WTC11 (cell line): ENCODE measurements at places on chromosomes 5 and 9.
A peak's percentile ranks its signal among the peaks of the same experiment; 100 is the strongest.

GRCh38 chr5:82403026-82403425 lies 124.9 kb upstream of the RPS23 start:
- H3K4me3 ChIP-seq = no peak overlapping the region
- H3K36me3 ChIP-seq = peaks cover 13% of the 10 kb centered on the region
- peaks cover 34% of the 10 kb centered on the region for H3K4me1 ChIP-seq
- DNase-seq = no peak

DNA sequence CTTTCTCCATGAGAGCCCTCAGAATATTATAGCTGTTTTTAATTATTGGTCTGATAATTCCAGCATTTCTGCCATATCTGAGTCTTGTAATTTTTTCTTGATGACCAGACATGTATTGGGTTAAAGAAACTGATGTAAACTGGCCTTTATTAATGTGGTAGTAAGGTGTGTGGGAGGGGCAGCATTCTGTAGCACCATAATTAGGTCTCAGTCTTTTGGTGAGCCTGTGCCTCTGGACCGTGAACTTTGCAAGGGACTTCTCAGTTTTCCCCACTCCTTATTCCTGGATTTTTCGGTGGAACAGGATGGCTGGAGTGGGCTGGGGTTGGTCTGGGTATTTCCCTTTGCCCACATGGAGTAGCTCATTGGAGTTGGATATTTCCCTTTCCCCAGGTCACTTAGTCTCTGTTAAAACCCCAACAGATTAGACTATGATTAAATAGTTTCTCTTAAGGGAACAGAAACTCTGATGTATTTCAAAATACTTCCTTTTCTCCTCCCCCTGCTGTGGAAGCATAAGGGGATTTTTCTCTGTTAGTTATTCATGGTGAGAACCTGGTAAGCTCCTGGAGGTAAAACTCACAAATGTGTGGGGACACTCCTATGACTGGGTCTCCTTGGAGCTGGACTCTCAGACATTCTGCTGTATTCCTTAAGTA lies 52.4 kb downstream of the FSD1L start:
- H3K4me1 ChIP-seq = peaks cover 6% of the 10 kb centered on the region
- H3K36me3 ChIP-seq = peaks cover 15% of the 10 kb centered on the region
- no peak overlapping the region for H3K4me3 ChIP-seq
- H3K27me3 ChIP-seq = no peaks in the 10 kb centered on the region
- DNase-seq = no peak
- H3K27ac ChIP-seq = no peak overlapping the region

GRCh38 chr5:135230251-135230925 lies 168.6 kb downstream of the MACROH2A1 start:
- H3K4me1 ChIP-seq = peaks cover 10% of the 10 kb centered on the region
- no peak for DNase-seq
- no peak overlapping the region for H3K4me3 ChIP-seq
- no peaks in the 10 kb centered on the region for H3K36me3 ChIP-seq
- H3K27me3 ChIP-seq = peaks cover 4% of the 10 kb centered on the region; the same call in 1 of the 2 replicates

- H3K36me3 ChIP-seq = no peaks in the 10 kb centered on the region
- DNase-seq = no peak
- H3K27me3 ChIP-seq = peaks cover 35% of the 10 kb centered on the region
- peak overlapping the region; percentile 72 for H3K4me3 ChIP-seq
- peaks cover 18% of the 10 kb centered on the region for H3K4me1 ChIP-seq
Observed at GRCh38 chr5:149580808-149581191, 498 bp upstream of the ARHGEF37 start.

GRCh38 chr5:56663523-56663922 lies 151.8 kb upstream of the MAP3K1 start:
- no peaks in the 10 kb centered on the region; the same call in 1 of the 2 replicates for H3K27me3 ChIP-seq
- H3K4me3 ChIP-seq = peak overlapping the region; percentile 12; the same call in 1 of the 2 replicates

- no peak overlapping the region for H3K4me3 ChIP-seq
- no peaks in the 10 kb centered on the region for H3K4me1 ChIP-seq
- no peak overlapping the region for H3K27ac ChIP-seq
- no peak for DNase-seq
- H3K27me3 ChIP-seq = no peaks in the 10 kb centered on the region
- H3K36me3 ChIP-seq = no peaks in the 10 kb centered on the region
Observed at GRCh38 chr5:26579712-26580111, 458.7 kb downstream of the CDH9 start.

DNA sequence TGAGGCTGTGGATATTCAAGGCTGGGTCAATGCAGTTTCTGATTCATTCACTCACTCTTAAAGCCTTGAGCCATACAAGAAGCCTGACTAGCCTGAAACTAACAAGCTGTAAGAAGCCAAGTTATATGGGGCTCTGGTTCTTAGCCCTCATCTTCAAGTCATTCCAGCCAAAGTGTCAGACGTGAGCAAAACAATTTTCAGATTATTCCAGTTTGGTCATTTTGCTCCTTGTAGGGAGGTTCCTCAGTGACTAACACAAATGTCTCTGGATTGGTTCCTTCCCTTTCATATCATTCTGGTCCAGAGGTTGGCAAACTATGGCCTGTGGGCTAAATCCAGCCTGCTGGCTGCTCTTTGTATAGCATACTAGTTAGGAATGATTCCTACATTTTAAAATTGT lies 12.5 kb upstream of the SHOC1 start:
- no peaks in the 10 kb centered on the region for H3K36me3 ChIP-seq
- peaks cover 10% of the 10 kb centered on the region for H3K4me1 ChIP-seq
- H3K27ac ChIP-seq = no peak overlapping the region
- DNase-seq = no peak
- H3K27me3 ChIP-seq = no peaks in the 10 kb centered on the region

- no peaks in the 10 kb centered on the region for H3K4me1 ChIP-seq
- H3K27ac ChIP-seq = no peak overlapping the region
Observed at GRCh38 chr5:53035868-53036381, 46.8 kb downstream of the ITGA2 start.

- H3K4me3 ChIP-seq = no peak overlapping the region
- peaks cover 21% of the 10 kb centered on the region for H3K4me1 ChIP-seq
- no peaks in the 10 kb centered on the region for H3K36me3 ChIP-seq
- peaks cover 21% of the 10 kb centered on the region for H3K27me3 ChIP-seq
- H3K27ac ChIP-seq = no peak overlapping the region
Observed at GRCh38 chr5:170499621-170500020, 4.2 kb upstream of the KCNIP1 start.

DNA sequence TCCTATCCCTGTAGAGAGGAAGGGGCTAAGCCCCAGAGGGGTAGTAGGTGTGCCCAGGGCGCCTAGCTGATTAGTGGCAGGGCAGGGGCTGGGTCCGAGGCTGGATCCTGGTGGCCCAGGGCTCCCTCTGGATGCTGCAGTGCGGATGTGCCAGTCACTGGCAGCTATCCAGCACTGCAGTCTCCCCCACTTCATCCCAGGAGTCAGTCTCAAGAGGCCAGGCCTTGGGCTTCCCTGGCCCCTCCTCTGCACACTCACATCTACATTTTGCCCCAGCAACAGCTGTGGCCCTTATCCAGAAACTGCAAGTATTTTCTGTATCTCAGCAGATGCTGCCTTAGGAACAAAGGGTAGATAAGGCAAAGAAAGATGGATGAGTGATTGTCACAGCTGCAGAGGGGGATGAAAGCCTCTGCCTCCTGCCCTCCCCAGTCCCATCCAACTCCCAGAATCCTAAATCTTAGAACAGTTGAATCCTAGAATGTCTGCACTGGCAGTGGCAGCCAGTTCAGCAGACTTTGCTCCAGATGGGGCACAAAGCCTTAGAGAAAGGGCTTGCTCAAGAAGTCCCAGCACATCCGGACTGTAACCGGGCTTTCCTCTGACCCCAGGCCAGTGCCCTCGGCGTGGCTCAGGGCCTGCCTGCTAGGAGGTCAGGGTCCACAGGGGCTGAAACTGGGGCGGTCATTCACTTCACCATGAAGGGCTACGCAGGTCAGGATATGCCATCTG lies 1.6 kb downstream of the ANXA6 start:
- peaks cover 35% of the 10 kb centered on the region for H3K4me1 ChIP-seq
- H3K4me3 ChIP-seq = peak overlapping the region; percentile 74
- DNase-seq = no peak

DNA sequence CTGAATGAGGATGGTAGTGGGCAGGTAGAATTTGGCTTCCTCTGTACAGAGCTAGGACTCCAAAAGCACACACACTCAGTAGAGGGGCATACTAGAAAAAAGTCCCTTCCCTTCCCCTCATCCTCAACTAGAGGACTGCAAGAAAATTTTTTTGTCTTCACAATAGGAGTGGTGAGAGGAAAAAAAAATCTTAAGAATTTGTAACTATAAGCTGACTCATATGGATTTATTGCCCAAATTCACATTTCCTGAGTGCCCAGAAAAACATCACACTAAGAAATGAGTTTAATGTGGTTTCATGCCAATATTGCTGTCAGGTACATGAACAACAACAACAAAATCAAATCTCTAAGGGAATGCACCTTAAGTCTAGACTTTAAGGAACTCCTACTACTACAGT lies 43.7 kb downstream of the RANBP6 start:
- H3K4me1 ChIP-seq = no peaks in the 10 kb centered on the region
- H3K27me3 ChIP-seq = no peaks in the 10 kb centered on the region
- no peak overlapping the region for H3K27ac ChIP-seq
- H3K4me3 ChIP-seq = no peak overlapping the region
- peaks cover 18% of the 10 kb centered on the region for H3K36me3 ChIP-seq
- no peak for DNase-seq

DNA sequence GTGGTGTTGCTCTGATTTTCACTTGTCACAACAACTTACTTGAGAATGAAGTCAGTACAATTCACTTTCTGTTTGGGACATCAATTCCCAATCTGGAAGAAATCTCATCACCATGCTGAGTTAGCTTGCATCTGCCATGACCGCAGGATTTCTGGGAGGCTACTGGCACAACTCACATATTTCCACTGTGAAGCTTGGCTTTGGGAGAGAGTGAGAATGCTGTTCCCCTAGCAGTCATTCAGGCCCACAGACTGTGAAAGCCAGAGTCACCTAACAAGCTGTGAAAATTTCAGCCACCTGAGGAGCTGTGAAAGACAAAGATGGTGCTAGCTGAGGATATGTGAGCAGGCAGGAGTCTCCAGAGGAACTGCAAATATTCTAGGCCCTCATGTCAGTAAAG lies 365.2 kb upstream of the TUSC1 start:
- H3K27me3 ChIP-seq = no peaks in the 10 kb centered on the region
- no peak for DNase-seq
- H3K4me1 ChIP-seq = no peaks in the 10 kb centered on the region; the same call in 1 of the 2 replicates
- no peak overlapping the region for H3K4me3 ChIP-seq
- H3K36me3 ChIP-seq = peaks cover 17% of the 10 kb centered on the region

GRCh38 chr5:154778534-154778933 lies 23.4 kb downstream of the LARP1 start:
- no peak overlapping the region for H3K4me3 ChIP-seq
- peaks cover 81% of the 10 kb centered on the region for H3K4me1 ChIP-seq
- DNase-seq = no peak
- no peak overlapping the region for H3K27ac ChIP-seq
- H3K36me3 ChIP-seq = 0 out of 2 replicates have a peak, but pooled peaks cover 4% of the 10 kb centered on the region

GRCh38 chr9:37559855-37560592 lies 16.2 kb downstream of the FBXO10 start:
- no peak overlapping the region for H3K27ac ChIP-seq
- peaks cover 37% of the 10 kb centered on the region for H3K4me1 ChIP-seq
- H3K4me3 ChIP-seq = no peak overlapping the region
- no peak for DNase-seq
- H3K36me3 ChIP-seq = peaks cover 21% of the 10 kb centered on the region

DNA sequence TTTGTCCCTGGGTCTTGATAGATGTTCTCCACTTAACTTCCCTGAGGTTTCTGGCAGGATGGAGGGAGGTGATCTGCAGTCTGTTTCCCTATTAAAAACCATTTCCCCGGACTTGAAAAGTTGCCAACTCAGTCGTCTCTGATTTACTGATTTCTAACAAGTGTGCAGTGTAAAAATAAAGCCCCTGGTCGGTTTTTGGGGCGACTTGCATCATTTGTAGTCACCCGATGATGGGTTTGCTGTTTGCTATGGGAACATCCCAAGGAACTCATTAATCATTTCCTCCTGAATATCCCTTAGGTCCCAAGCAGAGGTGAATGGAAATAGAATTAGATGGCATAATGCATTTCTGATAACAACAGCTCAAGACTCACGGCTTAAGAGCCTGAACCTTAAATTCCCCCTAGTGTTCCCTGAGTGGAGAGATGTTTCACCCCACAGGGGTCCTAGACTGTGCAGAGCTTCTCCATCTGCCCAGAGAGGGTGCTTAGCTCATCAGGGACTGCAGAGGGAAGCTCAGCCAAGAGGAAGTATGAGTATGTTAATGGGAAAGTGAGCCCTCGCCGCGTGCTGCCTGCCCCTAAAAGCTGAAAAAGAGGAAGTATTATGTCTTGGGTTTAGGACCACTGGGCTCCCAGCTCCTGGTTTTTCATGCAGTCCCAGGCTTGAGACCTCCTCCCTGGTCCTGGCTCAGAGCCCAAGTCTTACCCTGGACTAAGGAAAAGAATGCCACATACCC lies 115.1 kb upstream of the DAP start:
- peaks cover 7% of the 10 kb centered on the region for H3K4me1 ChIP-seq
- DNase-seq = no peak
- no peaks in the 10 kb centered on the region for H3K27me3 ChIP-seq
- H3K27ac ChIP-seq = no peak overlapping the region
- no peaks in the 10 kb centered on the region for H3K36me3 ChIP-seq
- H3K4me3 ChIP-seq = no peak overlapping the region

DNA sequence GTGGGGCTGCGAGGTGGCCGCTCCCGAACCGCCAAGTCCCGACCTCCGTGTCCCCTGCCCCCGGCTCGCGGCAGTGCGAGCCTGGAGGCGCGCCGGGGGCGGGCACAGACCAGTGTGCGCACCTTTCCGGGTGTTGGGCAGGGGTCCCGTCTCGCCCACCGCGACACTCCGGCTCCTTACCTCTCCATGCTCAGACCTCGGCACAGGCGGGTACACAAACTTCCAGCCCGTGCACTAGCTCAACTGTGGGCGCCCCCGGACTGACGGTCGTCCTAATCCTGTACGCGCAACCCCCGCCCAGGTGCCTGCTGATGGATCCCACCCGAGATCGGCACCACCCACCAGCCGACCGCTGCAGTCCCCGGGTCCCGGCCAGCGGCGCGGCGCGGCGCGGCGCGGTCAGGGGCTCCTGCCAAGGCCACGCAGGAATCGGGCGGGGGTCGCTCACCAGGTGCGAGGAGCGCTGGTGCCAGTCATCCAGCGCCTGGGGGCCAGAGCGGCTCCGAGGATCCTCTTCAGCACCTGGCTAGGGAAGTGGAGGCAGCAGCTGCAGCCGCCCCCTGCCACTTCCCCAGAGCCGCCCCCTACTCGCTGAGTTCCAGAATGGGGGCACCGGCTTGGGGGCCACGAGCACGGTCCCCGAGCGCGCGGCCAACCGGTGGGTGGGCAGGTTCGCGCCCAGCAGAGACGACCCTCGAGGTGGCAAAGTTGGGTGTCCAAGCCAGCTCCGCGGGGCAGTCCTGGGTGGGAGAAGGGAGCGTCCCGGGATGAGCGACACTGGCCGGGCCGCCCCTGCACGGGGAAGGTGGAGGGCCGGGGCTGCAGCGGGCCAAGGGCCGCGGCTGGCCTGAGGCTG lies 511 bp downstream of the SEMA5A start:
- H3K27ac ChIP-seq = no peak overlapping the region
- H3K4me1 ChIP-seq = peaks cover 23% of the 10 kb centered on the region

DNA sequence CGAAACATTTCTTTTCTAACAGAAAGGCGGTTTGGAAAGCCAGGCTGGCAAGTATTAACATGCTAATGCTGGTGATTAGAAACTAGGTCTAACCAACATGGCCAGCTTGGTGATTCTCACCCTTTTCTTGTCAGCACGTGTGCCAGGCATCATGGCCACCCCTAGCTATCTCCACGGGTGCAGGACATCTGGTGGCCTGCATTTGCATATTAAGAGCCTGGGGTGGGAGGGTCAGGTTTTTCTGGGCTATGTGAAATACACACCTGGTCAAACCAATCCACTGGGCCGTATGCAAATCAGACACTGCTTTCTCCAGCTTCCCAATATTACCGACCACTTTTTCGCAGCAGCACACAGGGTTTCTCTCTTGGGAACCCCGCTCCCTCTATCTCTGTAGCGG lies 612.1 kb downstream of the PTPRD start:
- DNase-seq = peak; percentile 23
- no peak overlapping the region for H3K4me3 ChIP-seq
- H3K27ac ChIP-seq = peak overlapping the region; percentile 28
- H3K36me3 ChIP-seq = no peaks in the 10 kb centered on the region
